NCI-H1436 treated with DMSO at 0.1 percent for 48 hours (cell line): ENCODE measurements at places on chromosomes 11 and 22.
A peak's percentile ranks its signal among the peaks of the same experiment; 100 is the strongest.

- no peak for DNase-seq
These were observed 299.8 kb downstream of the MIAT start for GRCh38 chr22:26957176-26957575.

GRCh38 chr22:31584804-31585160 is 77.2 kb downstream of the PISD start:
- no peak for DNase-seq

DNA sequence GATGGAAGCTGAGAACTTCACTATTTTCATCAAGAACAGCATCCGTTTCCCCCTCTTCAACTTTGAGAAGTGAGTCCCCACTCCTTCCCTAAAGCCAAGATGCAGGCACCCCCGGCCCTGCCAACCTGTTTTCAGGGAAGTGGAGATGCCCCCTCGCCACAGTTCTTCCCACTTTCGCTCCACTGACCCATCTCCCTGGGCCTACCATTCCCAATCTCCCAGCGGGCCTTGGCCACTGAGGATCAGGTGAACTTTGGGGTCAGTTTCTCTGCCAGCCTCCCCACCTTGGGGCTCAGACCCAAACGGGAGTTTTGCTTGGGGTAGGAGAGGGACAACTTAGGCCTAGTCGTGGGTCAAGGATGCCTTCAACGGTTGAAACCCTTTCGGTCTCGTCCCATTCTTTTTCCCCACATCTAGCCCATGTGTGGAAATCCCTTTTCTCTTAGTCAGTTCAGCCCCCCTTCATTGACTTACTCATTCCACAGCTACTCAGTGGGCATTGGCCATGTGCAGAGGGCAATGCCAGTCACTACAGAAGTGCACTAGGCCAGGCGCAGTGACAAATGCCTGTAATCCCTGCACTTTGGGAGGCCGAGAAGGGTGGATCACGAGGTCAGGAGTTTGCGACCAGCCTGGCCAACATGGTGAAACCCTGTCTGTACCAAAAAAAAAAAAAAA is 10.6 kb downstream of the P2RX3 start:
- DNase-seq, result no peak

GRCh38 chr11:4916581-4916980 is 2.6 kb downstream of the OR51G2 start:
- DNase-seq, result no peak

DNA sequence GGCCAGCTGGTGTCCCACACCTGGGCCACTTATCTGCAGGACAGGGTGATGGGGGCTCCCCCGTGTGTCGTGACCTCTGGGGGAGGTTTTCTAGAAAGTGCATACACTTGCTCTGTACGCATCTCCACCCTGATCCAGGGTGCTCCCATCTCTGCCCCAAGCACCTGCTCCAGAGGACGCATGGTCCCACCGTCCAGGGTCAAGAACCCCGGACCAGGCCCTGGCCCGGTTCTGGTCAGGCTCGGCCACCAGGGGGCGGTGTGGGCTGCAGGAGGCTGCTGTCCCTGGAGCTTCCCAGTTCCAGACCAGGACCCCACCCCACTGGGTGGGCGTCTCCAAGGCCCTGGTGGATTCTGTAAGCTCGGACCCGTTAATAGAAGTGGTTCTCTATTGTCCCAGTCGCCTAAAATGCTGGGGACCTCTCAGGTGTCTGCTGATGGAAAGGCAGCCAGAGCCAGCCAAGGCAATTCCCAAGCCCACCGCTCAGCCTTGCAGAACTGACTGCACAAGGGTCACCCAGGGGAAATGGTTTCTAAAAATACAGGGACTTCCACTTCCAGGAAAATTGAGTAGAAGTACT is 34.7 kb upstream of the SEPTIN5 start:
- DNase-seq, result no peak

DNA sequence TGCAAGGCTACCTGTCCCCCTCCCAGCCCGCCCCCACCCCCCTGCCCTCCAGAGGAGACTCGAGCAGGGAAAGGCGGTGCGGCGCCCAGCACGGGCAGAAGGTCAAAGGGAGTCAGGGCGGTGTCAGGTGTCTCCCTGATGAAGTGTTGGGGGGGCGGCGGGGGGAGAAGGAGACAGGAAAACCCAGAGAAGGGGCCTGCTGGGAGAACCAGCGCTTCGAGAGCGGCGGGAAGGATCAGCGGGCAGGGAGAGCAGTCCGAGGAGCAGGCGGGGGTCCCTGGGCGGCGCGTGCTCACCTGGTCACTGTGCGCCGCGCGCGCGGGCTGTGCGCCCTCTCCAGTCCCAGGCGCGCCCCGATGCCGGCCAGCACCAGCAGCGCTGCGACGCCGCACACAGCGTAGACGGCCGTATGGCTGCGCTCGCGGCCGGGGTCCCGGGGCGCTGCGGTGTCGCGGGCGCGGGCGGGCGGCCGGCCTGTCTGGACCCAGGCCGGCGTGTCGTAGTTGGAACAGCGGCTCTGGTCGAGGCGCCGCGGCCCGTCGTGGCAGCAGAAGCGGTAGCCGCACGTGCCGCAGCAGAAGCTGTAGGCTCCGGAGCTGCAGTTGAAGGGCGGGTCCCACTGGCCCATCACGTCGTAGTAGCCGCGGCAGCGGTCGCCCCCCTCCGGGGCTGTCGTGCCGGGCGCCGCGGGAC is 886 bp downstream of the SHISA8 start:
- DNase-seq, result no peak

- no peak for DNase-seq
These were observed 10.6 kb downstream of the CTSF start for GRCh38 chr11:66557733-66558326.

- DNase-seq, result no peak
These were observed 38.2 kb downstream of the ADAMTS8 start for GRCh38 chr11:130390071-130390758.

DNA sequence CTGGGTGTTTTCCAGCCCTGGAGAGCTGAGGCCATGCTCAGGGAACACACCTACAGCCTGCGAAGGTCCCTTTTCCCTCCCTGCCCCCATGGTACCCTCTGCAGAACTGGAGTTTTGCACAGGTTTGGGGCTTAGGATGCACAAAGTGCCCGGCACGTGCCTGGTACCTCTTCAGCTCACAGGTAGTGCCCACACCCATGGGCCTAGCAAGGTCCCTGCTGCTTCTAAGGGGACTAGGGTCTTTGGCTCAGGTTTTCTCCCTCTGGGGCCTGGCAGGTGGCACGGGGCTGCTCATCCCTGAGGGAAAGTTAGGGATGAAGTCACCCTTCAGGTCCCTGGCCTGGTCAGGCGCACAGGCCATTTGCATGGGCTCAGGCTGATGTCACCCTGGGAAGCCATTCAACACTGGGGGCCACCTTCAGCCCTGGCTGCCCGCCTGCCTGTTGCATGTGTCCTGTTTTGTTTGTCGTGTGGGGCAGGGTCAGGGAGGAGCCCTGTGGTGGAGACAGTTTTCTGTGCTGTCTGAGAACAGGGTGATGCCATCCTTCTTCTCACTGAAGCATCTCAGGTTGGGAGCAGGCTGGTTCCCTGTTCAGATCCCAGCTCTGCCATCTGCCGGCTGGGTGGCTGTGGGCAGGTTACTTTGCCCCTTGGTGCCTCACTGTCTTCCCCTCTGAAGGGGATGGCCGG is 68.3 kb upstream of the CRYBB3 start:
- DNase-seq, result no peak

- DNase-seq, result no peak
These were observed 258.6 kb downstream of the METTL15 start for GRCh38 chr11:28366549-28367346.

DNA sequence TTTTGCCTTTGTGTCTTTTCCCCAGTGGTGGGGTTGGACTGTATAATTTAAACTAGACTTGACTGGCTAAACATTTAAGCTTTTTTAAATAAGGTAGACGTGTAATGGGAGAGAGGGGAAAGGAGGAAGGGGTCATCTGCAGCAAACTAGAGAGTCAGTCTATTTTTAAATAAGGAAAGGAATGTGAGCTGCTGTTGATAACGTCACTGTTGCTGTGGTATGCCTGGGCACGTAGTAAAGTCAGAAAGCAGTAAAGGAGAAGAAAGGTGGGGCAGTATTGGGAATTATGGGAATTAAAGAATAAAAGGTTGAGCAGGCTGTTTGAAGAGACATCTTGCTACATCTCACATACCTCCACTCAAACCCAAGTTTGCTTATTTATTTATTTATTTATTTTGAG is 80.4 kb upstream of the FSHB start:
- no peak for DNase-seq

DNA sequence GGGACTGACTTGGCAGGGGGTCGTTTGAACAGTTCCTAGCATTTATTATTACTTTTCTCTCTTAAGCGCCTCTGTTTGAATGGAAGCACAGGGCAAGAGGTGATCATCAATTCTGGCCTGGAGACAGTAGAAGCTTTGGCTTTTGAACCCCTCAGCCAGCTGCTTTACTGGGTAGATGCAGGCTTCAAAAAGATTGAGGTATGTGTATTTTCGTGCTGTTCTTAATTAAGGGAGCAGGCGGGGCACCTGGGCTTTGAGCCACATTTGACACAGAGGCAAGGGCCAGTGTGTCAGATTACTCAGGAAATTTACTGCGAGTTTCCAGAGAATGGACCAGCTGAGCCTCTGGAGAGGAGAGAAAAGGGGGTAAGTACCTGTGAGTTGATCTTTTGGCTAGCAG is 102.4 kb upstream of the SORL1-AS1 start:
- no peak for DNase-seq

GRCh38 chr11:34621876-34622275 is 983 bp downstream of the EHF start:
- DNase-seq, result no peak

- DNase-seq, result no peak
These were observed 976.1 kb downstream of the TBC1D22A start for GRCh38 chr22:47738472-47739013.

GRCh38 chr11:88117281-88117858 is 57.9 kb downstream of the RAB38 start:
- no peak for DNase-seq

DNA sequence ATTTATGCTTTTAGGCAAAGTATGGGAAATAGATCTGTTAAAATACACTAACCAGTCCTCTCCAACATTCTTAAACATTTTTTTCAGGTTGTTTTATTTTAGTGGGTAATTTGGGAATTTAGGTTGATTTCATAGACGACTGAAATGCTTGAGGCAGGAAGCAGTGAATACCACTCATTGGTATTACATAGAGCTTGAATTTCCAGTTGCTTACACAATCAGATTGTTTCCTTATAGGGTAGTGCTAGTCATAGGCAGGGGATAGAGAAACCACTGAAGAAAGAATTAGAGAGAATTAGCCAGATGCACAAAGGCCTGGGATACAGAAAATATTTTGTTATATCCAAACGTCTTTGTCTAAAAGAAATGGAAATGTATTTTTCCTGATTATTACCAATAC is 23.9 kb upstream of the LYVE1 start:
- no peak for DNase-seq

- no peak for DNase-seq
These were observed 40.5 kb upstream of the CABP7 start for GRCh38 chr22:29679316-29679715.

DNA sequence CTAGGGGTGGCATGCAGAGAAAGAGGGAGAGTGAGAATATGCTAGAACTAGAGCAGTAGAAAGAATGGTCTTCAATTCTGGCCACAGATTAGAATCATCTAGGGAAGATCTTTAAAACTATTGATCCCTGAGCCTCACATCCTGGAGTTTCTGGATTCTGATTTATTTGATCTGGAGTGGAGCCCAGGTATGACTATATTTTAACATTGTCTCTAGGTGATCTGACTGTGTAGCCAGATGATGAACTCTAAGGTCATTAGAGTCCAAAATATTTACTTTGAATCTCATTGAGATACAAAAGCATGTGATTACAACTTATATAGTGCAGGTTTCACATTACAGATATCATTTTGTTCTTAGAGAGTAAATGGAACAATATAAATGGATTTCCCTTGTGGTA is 79.7 kb downstream of the FDX1 start:
- no peak for DNase-seq

DNA sequence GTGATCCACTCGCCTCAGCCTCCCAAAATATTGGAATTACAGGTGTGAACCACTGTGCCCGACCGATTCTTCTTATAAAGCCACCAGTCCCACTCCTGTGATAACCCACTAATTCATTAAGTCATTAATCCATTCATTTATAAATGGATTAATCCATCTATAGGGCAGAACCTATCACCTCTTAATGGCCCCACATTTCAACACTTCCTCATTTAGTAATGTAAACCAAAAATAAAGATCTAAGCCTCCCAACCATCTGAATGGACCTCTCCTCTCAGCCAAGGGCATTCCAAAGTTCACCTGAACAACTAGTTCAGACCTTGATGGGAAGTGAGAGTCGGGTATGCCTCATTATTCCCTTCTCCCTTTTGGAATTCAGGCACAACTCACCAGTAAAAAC is 9.9 kb upstream of the MRPL11 start:
- DNase-seq, result no peak

GRCh38 chr11:14908214-14908880 is 16.3 kb upstream of the CYP2R1 start:
- DNase-seq, result peak; percentile 68

- no peak for DNase-seq
These were observed 43.9 kb upstream of the ASPHD2 start for GRCh38 chr22:26385164-26385563.

GRCh38 chr11:134517621-134518293 is 105.7 kb upstream of the B3GAT1 start:
- no peak for DNase-seq

- DNase-seq, result no peak
These were observed 16.4 kb upstream of the SHANK2 start for GRCh38 chr11:71268706-71269321.

GRCh38 chr11:123410218-123410549 is 19.9 kb upstream of the GRAMD1B start:
- DNase-seq, result no peak

- no peak for DNase-seq
These were observed 122.5 kb downstream of the KCNQ1OT1 start for GRCh38 chr11:2577031-2577990.

GRCh38 chr11:57324154-57324885 is 432 bp downstream of the TNKS1BP1 start:
- no peak for DNase-seq

- no peak for DNase-seq
These were observed 23.9 kb downstream of the KDM4D start for GRCh38 chr11:94997437-94997836.
